ENCODE measurements at places on chromosomes 5 and 9.

- DNase-seq, result no peak
Measured at GRCh38 chr5:9194509-9194908, 351.4 kb downstream of the SEMA5A start.

- DNase-seq, result no peak
Measured at GRCh38 chr9:91897201-91897600, 52.8 kb downstream of the ROR2 start.

DNA sequence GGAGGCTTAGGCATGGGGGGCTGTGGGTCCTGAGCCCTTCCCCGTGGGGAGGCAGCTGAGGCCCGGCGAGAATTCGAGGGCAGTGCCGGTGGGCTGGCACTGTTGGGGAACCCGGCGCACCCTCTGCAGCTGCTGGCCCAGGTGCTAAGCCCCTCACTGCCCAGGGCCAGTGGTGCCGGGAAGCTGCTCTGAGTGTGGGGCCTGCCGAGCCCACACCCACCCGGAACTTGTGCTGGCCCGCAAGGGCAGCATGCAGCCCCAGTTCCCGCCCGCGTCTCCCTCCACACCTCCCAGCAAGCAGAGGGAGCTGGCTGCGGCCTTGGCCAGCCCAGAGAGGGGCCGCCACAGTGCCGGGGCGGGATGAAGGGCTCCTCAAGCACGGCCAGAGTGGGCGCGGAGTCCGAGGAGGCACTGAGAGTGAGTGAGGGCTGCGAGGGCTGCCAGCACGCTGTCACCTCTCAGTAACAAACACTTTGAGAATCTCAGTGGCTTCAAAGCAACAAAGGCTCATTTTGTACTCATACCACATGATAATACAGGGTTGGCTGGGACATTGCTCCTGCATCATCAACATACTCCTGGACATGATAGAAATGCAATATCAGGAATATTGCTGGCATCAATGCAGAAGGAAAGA is 265.7 kb upstream of the ANKRD55 start:
- no peak for DNase-seq

DNA sequence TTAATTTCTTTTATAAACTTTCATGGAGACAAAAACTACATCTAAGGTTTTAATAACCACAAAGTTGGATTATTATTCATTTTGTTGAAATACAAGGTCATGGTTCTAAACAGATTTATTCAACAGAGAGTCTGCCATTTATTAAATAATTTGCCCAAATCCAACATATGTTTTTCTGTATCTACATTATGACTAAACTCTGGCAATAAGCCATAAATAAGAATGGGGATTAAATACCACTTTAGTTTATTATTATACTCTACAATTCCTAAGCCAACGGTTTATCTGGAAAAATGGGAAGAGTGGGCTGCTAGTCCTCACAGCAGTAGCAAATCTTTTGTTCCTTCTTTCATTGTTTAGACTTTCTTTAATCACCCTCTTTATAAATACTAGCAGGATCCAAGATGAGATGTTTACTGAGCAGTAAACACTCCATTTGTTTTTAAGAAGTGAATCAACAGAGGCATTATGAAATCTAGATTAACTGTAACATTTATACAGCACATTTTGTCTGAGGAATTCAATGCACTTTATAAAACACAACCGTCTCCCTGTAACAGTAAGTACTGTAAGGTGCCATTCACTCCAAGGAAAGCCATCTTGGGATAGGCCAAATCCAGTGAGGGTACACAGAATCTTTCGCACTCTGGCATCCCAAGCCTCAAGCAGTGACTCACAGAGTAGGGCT is 89.7 kb downstream of the DROSHA start:
- no peak for DNase-seq

DNA sequence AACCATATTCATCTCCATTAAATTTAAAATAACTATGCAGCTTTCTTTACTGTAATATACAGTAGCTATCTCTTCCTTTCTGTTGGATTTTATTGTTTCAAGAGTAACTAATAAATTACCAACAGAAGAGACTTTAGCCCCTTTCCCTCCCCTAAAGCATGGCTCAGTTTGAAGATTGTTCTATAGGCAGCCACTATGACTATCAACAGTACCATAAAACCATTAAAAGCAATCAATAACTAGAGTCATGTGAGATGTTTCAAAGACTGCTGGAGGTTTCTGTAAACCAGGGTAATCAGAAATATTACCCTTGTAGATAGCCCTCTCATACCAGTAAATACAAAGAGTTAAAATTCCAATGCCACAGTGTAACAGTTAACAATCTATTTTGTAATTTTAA is 73.0 kb downstream of the TMEM161B start:
- no peak for DNase-seq

DNA sequence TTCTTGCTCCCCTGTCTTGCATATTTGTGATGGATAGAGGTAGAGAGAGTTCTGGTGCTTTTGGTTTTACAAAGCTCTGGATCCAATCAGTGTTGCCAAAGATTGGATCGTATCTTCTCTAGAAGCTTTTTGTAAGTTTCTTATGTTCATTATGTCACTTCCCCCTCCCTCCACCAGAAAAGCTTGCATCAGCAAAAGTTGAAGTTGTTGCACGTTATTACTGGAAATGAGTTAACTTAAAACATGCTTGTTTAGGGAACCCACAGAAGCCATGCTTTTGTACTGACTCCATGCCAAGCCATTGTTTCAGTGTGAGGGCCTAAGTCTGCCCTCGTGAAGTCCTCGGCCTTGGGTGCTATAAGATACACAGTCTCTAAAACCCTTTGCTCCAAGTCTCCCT is 186.5 kb downstream of the ERCC6L2 start:
- DNase-seq, result no peak

DNA sequence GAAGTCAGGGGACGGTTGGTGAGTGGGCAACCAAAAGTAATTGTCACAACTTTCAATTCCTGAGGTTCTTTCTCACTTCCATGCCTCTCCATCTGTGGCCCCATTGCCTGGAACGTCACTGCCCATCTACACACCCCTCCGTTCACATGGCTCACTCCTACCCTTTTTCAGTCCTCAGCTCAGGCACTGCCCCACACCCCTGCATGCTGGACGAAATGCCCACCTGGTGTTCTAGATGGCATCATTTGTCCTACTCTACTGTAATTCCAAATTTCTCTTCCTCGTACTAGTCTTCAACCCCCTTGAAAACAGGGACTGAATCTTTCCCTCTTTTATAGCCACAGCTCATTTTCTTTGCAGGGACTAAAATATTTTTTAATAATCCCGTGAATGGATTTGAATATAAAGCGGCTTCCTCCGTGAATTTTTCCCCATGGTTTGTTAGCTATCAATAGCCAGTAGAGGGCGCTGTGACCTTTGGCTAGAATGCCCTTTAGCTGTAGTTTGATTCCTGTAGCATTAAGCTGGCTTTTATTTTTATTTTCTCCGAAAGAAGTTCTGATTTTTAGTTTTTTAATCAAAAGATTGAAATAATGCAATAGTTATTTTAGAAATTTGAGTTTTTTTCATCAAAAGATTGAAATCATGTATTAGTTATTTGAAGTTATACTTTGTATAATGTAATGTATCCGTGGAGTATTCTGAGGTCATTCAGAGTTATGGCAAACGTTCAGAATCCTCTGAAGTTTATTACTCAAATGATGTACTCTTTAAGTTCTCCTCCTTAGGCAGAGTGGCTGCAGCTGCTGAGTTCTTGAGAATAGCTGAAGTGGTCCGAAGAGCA is 232.1 kb downstream of the SH3GL2 start:
- no peak for DNase-seq

DNA sequence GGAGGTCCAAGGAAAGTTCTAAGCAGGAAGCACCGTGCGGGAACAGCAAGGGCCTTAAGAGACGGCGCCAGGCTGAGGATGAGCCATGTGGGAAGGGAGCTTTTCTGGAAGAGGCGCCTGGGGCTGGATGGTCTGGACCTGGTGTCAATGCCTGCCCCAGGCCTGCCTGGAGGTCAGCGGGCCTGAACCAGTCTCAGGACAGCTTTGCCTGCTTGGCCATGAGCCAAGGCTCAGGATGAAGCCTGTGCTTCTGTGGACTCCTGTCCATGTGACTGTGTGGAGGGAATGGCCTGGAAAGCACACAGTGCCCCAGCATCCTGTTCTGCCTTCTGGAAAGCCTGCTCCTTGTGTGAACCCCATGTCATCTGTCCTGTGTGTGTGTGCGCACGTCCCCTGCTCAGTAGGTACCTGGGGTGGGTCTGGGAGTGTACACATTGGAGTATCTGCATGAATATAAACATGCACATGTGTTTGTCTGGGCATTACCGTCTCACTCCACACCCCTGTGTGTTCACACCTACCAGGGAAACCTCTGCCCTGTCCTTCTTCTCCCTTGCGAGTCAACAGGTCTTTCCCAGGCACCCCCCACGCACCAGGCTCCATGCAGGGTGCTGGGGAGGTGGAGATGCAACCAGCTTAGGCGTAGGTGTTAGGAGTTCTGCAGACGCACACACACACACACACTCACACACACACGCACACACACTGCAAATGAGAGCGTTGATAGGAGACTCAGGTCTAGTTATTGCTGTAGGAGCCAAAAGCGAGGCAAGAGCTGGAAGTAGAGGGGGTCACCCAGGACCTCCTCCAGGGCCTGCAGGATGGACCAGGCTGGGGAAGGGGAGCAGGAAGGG is 24.8 kb downstream of the DAB2IP start:
- DNase-seq, result no peak

GRCh38 chr5:179485845-179486575 is 64.3 kb upstream of the RUFY1 start:
- DNase-seq, result no peak

All from stimulated activated CD8-positive, alpha-beta memory T cell treated with anti-CD3 and anti-CD28 coated beads, Interleukin-4, amount 100 ng/mL, for 1 hour (primary cell).